ENCODE measurements at places on chromosomes 2 and 18.

DNA sequence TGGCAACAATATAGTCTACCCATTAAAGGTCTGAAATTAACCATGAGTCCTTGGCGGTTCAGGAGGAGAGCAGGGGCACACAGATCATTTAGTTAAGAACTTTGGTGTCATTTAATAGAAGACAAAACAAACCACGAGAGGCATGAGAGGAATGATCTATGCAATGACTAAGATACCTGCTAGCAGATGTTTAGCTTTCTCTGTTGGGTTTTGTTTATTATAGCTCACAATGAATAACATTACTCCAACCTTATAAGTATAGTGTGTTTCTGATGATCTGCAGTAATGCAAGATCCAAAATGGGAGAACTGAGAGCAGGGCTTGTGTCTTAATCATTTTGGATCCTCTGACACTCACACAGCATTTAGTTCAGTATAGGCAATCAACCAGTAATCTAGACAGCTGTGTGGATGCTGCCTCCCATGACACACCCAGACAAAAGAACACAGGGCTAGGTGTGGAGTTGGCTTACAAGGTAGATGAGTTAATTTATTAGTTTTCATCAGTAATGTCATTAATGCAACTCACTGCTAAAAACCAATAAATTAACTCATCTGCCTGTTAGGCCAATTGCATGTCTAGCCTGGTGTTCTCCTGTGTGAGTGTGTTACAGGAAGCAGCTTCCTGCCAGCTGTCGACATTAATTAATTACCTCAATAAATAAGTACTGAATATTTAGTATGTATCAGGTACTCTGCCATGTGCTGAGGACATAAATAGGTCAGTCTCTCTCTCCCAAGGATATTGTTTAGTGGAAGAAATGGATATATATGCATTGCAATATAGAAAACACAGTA, 92.3 kb downstream of the CLIP4 start:
- no peak for DNase-seq

- no peak for DNase-seq
Observed at GRCh38 chr2:187105218-187105617, 256.2 kb upstream of the ZSWIM2 start.

GRCh38 chr2:189393440-189394111, 47.7 kb upstream of the WDR75 start:
- DNase-seq: no peak

- DNase-seq: no peak
Observed at GRCh38 chr2:1047485-1047884, 96.8 kb downstream of the SNTG2 start.

- DNase-seq: no peak
Observed at GRCh38 chr2:127107622-127107999, 657 bp upstream of the BIN1 start.
